ENCODE measurements at places on chromosomes 7 and 10. TPM values are rescaled to one million over a fixed set of nuclear protein-coding genes. Genes with fewer than 3 reads are reported as not detected.

Gene CPA2
- not detected for total RNA-seq

Gene PSMC2
- 121 TPM for total RNA-seq

Gene MOGAT3
- not detected for total RNA-seq

Gene GRM8
- total RNA-seq: not detected

Gene AGAP4
- total RNA-seq: 1.6 TPM

Gene SUGCT
- total RNA-seq: 11.1 TPM

Gene BZW2
- 70.1 TPM for total RNA-seq

Gene CLRN3
- not detected for total RNA-seq

Gene RBP3
- total RNA-seq: not detected

Gene ZKSCAN1
- total RNA-seq: 16.1 TPM
